ENCODE measurements at places on chromosomes 1 and 21. TPM values are rescaled to one million over a fixed set of nuclear protein-coding genes. Genes with fewer than 3 reads are reported as not detected.

DNA sequence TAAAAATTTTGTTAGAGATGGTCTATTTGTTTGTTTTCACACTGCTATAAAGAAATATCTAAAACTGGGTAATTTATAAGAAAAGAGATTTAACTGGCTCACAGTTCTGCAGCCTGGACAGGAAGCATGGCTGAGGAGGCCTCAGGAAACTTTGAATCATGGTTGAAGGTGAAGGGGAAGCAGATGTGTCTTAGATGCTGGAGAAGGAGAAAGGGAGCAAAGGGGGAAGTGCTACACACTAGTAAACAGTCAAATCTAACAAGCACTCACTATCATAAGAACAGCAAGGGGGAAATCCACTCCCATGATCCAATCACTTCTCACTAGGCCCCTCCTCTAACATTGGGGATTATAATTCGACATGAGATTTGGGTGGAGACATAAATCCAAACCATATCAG, 76.8 kb upstream of the COL24A1 start:
- DNase-seq, result no peak

GRCh38 chr1:157107702-157108101, 8.1 kb upstream of the ETV3L start:
- DNase-seq, result no peak

GRCh38 chr1:7575041-7575400, 196.1 kb upstream of the VAMP3 start:
- DNase-seq, result no peak

DNA sequence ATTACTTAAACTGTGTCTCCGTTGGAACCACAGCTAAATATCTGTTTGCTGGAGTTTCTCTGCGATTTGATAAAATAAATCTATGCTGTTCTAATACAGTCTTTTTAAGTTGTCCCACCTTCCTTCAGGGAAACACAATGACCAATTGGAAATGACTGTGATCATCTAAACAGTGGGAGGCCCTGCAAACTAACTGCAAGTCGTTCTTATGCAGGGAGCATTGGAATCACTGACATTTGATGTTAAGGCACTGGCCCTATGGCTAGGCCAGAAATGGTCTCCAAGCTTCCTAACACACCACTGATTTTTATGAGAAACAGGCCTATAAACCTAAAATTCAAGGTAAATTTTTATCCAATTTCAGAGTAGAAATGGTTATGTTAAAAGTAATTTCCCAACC, 645.2 kb downstream of the LMO4 start:
- no peak for DNase-seq

DNA sequence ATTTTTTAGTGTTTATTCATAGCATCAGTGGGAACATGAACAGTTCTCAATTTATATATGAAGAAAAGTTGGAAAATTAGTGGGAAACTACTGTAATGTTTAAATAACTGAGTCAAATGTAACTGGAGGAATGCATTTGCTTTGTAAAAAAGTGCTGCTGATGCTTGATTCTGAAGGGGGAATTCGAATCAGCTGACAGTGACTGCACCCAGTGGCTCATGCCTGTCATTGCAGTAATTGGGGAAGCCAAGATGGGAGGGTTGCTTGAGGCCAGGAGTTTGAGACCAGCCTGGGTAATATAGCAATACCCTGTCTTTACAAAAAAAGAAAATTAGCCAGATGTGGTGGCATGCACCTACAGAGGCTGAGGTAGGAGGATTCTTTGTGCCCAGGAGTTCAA, 398.4 kb downstream of the ZP4 start:
- DNase-seq, result no peak

- DNase-seq, result no peak
Observed at GRCh38 chr21:35882791-35883240, 177.5 kb downstream of the SETD4 start.

DNA sequence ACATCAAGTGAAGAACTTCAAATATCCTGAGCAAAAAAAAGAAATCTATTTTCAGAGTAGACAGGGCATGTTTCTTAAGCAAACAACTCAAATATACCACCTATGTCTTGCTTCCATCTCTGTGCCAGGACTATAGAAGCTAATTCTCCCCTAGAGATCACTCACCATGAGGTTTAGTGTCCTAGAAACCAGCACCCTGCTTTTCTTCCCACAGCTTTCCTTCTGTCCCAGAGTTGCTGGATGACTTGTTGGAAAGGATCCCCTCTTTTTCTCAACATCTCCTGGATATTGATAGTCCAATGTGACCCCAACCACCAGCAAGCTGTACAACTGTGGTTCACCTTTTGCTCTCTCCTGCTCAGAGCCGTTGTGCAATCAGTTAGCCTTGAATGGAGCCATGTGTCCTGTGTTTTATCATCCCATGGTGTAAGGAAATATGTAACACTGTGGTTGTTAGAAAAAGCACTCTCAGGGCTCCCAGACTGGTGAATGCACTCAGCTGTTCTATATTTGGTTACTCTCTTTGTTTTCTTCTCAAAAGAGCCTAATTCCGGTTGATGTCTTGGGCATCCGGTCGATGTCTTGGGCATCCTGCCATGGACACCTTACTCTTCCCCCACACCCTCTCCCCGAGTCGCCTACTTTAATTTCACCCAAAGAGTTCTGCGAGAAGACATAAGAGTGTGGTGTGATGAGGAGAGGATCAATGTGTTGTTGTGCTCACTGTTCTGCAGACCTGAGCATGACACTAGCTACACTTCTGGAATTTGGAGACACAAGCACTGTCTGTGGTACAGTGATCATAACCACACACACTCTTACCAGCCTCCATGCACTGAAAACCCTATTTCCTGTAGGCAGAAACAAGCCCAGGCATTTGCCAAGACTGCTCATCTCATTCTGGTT, 1.7 kb downstream of the TNFSF4 start:
- no peak for DNase-seq

GRCh38 chr1:179953974-179954492, 577 bp upstream of the CEP350 start:
- DNase-seq, result no peak

DNA sequence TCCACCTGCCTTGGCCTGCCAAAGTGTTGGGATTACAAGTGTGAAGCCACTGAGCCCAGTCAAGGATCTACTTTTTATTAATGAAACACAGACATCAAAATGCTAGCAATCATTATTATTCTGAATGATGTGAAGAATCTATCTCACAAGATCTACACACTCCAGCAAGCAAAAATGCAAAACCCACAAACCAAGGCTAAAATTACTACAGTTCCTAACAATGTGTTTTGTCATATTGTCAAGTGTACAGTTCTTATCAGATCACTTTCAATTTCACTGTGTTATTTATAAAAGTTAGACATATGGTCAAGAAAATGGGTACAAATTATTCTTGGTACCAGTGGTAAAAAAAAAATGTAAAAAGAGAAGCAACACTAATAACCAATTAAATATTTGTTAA, 61.3 kb upstream of the SDC3 start:
- DNase-seq, result no peak

DNA sequence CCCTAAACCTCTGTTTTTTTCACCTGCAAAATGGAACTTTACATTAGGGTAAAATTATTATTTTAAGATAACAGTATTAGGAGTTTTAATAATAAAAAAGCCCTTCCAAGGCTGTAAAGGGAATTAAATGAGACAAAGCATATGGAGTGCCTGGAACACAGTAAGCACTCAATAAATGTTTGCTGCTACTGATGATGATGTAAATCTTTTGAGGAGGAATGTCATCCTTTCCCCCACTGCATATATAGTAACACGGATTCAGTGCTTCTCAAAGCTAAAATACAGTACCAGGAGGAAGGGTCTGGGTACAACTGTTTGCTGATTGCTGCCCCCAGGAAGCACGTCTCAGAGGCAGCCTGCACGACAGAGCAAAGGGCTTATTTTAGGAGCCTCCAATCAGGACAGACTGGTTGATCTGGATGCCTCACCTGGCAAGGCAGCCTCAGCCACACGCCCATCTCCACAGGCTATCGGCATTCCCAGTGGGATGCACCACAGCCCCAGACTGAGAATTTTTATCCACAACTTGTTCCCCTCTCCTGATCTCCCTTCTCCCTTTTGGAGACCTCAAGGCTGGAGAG, 64.4 kb downstream of the GADD45A start:
- DNase-seq, result no peak

DNA sequence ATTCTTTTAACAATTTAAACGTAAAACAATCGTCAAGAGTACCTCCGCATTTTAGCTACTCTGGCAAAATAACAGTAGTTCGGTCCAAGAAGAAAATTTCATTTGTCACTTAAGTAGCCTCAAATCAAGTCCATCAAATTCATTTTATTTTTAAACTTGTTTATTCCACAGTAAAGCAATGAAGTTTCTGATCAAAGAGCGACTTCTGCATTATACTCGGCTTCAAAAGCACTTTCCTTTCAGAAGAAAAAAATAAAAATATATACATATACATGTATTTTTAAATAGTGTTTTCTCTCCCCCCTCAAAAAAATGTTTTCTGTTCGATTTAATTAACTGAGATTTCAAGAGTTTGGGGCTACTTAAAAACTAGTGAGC, 115.0 kb downstream of the RERE start:
- no peak for DNase-seq

- DNase-seq, result no peak
Observed at GRCh38 chr21:39531840-39532239, 80.1 kb downstream of the SH3BGR start.

The LCE1B gene
- total RNA-seq, result not detected

The HES3 gene
- not detected for total RNA-seq

The GPA33 gene
- 0.16 TPM for total RNA-seq

The VASH2 gene
- 0.57 TPM for total RNA-seq

The HHIPL2 gene
- 0.46 TPM for total RNA-seq

The BCAR3 gene
- total RNA-seq, result 4.8 TPM

The FNDC7 gene
- not detected for total RNA-seq

The S100B gene
- 0.60 TPM for total RNA-seq

The VWA5B1 gene
- total RNA-seq, result 0.16 TPM

The CFAP141 gene
- not detected for total RNA-seq

The FAM72B gene
- total RNA-seq, result not detected
